SW480 (cell line): ENCODE measurements at places on chromosomes 16 and 17.

- DNase-seq, result no peak
Observed at GRCh38 chr16:65098916-65099315, 22.9 kb downstream of the CDH11 start.

DNA sequence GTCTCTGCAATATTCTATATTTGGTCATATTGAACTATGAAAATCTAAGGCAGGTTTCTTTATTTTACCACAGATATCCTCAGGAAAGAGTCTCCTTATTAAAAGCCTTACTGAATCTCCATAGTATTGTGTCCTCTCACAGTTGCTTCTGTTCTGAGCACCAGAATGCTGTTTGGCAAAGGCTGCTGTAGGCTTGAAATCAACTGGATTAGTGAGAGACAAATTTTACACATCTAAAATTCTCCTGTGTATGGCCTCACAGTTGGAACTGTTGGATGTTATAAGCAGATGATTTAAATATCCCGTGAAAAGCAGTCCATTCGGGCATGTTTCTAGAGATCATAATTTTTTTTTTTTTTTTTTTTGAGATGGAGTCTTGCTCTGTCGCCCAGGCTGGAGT, 9.5 kb downstream of the CLTC start:
- DNase-seq, result no peak

DNA sequence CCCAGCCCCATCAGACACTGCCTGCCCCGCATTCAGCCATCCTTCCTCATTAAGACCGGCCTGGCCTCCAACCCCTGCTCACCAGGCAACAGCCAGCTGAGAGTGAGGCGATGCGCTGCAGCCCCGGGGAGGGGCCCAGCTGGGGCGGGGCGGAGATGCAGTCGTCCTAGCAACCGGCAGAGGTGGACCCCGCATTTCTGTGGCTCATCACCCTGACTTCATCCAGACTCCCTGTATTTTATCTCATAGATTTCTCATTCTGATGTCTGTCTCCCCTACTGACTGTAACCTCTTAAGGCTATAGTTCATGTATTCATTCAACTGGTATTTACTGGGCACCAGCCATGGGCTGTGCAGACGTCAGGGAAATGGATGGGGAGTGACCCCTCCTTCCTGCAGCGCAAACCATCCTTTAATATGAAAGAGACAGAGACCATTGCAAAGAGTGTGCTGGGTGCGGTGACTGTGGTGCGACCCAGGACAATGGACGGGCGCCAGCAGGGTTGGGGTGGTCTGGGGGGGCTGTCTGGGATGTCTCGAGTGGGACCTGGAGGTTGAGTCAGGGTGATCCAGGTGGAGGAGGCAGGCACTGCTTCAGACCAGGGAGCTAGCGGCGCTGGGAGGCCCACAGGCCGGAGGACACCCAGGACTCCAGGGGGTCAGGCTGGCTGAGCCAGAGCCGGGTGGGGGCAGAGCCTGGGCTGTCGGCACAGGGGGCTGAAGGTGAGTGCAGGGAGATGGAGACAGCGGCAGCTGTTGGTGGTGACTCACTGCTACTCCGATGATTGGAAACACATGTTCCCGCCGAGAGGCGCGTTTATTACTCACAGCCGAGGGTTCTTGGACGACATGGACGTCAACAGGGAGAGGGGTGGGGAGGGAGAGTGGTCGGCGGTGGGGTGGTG, 10.5 kb upstream of the TIMP2 start:
- DNase-seq, result no peak

DNA sequence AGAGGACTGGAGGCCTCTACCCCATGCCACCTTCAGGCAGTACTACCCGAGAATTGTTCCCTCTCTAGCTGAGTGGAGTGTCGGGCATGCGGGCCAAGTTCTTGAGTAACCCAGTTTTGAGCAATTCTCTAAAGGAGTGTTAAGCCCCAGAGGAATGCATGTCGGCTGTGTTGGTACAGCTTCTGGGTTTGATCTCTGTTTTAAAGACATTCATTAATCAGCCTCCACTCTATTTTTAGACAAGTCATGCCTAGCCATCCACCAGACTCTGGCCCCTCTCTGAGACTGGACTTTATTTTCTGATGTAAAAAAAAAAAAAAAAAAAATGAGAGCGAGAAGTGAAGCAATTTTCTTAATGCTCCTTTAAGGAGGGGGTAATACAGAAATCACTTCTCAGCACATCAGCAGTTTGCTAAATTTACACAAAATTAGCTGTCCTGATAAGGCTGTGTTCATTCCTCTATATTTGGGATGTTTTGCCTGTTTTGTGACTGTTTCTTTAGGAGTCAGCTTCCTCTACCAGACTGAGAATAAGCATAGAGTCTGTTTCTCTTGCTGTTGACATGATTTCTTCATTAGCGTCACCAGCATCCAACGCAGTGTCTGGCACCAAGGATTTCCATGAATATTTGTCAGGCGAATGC, 88.7 kb downstream of the AXIN2 start:
- DNase-seq, result no peak

- DNase-seq, result no peak
Observed at GRCh38 chr17:43033948-43034881, 9.2 kb downstream of the RND2 start.

- no peak for DNase-seq
Observed at GRCh38 chr17:28885951-28886350, 11.6 kb downstream of the FLOT2 start.

- DNase-seq, result no peak
Observed at GRCh38 chr17:50311112-50311460, 34.8 kb upstream of the XYLT2 start.

- DNase-seq, result peak; percentile 32
Observed at GRCh38 chr17:81831957-81832607, 1.0 kb downstream of the MCRIP1 start.

- DNase-seq, result no peak
Observed at GRCh38 chr16:87054856-87055255, 262.3 kb downstream of the C16orf95 start.

GRCh38 chr17:62641153-62641552, 13.7 kb downstream of the MRC2 start:
- DNase-seq, result no peak

DNA sequence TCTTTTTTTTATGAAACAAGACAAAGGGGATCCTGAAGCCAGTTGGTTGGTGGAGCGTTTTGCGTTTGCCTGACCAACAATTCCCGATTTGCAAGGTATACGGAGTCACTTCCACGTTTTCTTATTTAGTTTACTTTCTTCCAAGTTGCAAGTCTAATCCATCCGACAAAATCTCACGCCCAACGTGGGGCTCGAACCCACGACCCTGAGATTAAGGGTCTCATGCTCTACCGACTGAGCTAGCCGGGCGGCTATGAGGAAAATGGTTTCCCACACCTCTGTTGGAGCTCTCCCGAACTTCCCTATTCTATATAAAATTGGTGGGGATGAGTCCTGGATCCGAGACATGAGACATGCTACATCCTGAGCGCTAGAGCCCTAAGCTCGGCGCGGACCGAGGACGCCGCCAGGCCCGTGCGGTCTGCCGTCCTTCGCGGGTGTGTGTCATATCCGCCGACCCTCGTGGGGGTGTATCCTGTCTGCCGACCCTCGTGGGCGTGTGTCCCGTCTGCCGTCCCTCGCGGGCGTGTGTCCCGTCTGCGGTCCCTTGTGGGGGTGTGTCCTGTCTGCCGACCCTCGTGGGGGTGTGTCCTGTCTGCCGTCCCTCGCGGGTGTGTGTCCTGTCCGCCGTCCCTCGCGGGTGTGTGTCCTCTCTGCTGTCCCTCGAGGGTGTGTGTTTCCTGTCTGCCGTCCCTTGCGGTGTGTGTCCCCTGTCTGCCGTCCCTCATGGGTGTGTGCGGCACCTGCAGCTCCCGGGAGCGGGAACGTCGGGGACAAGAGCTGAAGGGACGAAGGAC, 22.6 kb downstream of the ZNF213 start:
- peak; percentile 88 for DNase-seq

- DNase-seq, result no peak
Observed at GRCh38 chr17:76688165-76688622, 22.6 kb downstream of the MXRA7 start.

DNA sequence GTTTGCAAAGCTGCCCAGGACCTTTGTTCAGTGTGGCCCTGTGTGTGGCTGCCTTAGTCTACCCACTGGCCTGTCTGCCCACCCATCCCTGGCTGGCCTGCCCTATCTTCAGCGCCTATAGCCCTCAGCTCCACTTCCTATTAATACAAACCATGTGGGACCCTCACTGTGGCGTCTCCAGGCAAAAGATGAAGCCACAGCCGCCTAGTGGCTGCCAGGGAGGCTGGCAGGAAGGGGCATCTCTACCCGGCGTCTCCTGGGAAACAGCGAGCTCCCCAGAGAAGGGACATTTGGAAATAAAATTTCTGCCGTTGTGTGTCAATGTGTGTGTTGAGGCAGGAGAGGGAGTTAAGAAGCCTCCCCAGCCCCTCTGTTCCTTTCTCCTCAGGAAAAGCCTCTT, 31.5 kb downstream of the NEUROD2 start:
- no peak for DNase-seq

DNA sequence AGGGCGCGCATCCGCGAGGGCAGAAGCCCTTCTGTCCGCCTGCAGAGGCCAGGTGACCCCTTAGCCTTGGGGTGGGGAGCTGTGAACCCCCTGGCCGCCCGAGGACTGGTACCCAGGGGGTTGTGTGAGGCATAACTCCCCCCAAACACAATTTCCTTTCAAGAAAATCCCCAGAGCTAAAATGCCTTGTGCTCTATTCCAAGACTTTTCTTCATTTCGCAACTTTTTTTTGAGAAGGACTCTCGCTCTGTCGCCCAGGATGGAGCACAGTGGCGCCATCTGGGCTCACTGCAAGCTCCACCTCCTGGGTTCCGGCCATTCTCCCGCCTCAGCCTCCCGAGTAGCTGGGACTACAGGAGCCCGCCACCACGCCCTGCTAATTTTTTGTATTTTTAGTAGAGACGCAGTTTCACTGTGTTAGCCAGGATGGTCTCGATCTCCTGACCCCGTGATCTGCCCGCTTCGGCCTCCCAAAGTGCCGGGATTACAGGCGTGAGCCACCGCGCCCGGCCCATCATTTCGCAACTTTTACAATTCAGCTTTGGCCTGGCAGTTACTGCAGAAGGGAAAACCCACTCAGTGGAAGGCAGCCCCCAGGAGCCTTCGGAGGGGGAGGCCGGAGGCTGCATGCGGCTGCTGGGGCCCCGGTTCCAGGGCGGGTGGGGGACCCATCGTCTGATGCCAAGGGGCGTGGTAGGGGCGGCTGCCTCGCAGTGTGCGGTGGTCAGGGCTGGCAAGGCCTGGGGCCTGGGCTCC, 963 bp upstream of the APRT start:
- DNase-seq, result no peak

DNA sequence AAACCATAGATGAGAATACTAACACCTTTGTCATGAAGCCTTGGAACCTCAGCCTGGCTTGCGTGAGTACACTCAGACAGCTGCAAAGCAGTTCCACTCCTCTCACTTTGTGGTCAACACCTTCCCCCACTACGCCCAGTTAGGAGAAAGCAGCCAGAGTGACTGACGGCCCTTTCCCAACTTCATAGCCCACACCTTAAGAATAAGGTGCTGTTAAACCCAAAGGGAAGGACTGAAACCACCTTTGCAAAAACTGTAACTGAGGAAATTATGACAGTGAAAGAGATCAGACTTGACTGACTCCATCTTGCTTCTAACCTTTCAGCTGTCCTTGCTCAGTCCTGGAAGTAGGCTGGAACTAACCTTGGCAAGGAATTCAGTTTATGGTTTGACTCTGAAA, 13.7 kb downstream of the N4BP1 start:
- DNase-seq, result no peak

DNA sequence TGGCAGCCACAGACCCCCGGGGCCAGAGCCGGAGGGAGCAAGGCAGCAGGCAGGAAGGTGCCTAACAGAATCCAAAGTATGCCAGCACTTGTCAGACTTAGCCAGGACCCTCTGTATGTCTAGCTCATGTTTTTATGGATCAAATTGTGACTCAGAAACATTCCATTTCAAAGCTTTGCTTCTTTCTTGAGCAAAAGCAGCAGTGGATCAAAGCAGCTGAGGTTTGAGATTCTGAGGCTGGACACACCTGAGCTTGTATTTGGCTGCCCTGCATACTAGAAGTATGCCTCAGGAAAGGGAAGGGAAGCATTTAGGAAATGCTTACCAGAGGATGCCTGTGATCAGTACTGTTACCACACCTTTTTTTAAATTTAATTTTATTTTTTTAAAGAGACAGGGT, 5.7 kb upstream of the MYO1C start:
- DNase-seq, result no peak

- no peak for DNase-seq
Observed at GRCh38 chr16:18932243-18932987, 6.2 kb upstream of the SMG1 start.

DNA sequence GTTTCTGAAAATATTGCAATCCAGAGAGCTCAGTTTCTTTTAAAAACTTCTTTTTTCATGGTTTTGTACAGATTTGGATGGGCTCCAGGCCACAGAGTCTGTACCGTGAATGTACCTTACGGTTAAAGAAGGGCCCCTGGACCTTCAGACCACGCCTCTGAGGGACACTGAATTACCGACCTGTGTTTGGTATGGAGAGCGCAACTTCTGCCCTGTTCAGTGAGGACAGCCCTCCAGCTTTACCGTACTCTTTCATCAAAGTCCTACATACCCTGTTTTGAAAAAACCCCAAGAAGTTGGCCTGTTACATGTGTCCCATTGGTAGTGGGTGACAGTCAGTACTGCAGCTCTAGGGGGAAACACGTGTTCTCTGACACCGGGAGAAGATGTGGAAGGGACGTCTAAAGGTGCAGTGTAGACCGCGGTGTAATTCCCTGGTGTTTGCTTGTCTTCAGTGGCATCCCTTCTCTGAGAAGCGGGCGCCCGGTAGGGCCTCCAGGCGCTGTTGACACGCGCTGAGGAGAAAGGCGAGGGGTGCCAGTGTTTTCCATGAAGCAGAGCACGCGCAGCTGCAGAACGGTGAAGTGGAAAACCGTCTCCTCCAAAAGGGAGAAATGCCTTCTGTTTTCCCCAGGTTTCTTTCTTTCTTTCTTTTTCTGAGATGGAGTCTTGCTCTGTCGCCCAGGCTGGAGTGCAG, 6.2 kb downstream of the PGS1 start:
- DNase-seq, result no peak

GRCh38 chr16:87554754-87555427, 47.4 kb upstream of the JPH3 start:
- no peak for DNase-seq

GRCh38 chr17:45752246-45752645, 31.9 kb upstream of the CRHR1 start:
- DNase-seq, result no peak

- no peak for DNase-seq
Observed at GRCh38 chr16:82382521-82382920, 212.5 kb upstream of the MPHOSPH6 start.

- DNase-seq, result peak; percentile 50
Observed at GRCh38 chr16:3131755-3132377, 3.0 kb upstream of the ZNF213 start.
